WTC11 (cell line): ENCODE measurements at places on chromosomes 16 and 17.

GRCh38 chr17:50920891-50921586, 54.9 kb upstream of the TOB1 start:
- no peak for DNase-seq

- no peak for DNase-seq
These were observed 18.1 kb upstream of the MTSS2 start for GRCh38 chr16:70703835-70704381.

DNA sequence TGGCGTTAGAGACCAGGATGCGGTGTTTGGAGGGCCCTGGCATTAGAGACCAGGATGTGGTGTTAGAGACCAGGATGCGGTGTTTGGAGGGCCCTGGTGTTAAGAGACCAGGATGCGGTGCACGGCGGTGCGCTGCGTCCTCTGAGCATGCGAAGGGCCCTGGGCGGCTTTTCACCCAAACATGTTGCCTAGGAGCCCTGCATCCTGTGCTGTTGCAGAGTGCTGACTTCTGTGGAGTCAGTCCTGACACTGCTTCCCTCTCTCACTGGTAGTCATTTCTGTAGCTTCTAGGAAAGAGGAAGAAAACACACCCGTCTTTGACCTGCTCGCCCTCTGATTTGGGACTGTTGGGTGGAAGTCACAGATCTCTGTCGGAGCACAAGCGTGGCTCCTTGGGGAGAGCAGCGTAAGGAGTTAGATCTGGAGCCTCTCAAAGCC, 141.2 kb downstream of the LAT start:
- DNase-seq = no peak

- no peak for DNase-seq
These were observed 13.0 kb upstream of the SALL1 start for GRCh38 chr16:51163894-51164566.

- DNase-seq = no peak
These were observed 4.9 kb upstream of the ATP6V0C start for GRCh38 chr16:2508722-2509400.

GRCh38 chr17:66964930-66965800, 658 bp downstream of the CACNG4 start:
- peak; percentile 84 for DNase-seq

GRCh38 chr17:80035937-80036714, at the start of gene CCDC40:
CCDC40 (plus strand) TSS chr17:80036642; CDS start chr17:80036663, 21 bp downstream.
- DNase-seq = peak; percentile 86

GRCh38 chr17:30360086-30360808, 18.5 kb upstream of the CPD start:
- DNase-seq = no peak

- DNase-seq = no peak
These were observed 52.1 kb upstream of the SLC12A3 start for GRCh38 chr16:56812884-56813283.

DNA sequence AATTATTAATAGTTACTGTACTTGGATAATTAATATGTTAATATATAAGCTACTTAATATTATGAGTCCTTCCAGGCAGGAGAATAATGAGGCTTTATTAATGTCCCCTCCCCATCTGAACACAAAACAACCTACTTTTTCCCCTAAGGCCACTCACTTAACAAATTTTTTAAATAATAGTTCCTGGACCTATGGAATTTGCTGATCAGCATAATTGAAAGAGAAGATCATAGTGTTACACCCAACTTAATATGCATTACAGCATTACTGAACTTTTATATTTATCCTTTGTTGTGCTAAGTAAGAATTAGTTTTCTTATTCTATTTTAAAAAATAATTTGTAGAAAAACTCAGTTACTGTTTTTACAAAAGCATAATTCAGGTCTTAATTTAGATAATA, 1537.7 kb upstream of the GOT2 start:
- DNase-seq = no peak

GRCh38 chr17:8226536-8227237, 16.3 kb upstream of the AURKB start:
- DNase-seq = peak; percentile 81

DNA sequence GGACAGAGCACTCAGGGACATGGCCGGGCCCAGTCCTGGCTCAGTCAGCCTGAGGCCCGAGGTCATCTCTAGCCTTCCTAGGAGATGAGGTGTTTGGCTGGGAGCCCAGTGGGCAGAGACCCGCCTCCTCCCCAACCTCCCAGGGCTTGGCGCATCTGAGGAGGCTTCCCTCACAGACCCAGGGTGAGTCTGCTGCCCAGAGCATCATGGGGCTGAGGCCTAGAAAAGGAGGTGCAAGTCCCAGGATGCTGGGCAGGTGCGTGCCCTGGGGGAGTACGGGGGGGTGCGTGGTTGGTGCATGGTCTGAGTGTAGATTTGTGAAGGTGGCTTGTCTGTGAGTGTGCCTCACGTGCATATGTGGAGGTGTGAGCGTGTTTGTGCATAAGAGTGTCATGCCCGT, 4.7 kb downstream of the PDE6G start:
- no peak for DNase-seq

DNA sequence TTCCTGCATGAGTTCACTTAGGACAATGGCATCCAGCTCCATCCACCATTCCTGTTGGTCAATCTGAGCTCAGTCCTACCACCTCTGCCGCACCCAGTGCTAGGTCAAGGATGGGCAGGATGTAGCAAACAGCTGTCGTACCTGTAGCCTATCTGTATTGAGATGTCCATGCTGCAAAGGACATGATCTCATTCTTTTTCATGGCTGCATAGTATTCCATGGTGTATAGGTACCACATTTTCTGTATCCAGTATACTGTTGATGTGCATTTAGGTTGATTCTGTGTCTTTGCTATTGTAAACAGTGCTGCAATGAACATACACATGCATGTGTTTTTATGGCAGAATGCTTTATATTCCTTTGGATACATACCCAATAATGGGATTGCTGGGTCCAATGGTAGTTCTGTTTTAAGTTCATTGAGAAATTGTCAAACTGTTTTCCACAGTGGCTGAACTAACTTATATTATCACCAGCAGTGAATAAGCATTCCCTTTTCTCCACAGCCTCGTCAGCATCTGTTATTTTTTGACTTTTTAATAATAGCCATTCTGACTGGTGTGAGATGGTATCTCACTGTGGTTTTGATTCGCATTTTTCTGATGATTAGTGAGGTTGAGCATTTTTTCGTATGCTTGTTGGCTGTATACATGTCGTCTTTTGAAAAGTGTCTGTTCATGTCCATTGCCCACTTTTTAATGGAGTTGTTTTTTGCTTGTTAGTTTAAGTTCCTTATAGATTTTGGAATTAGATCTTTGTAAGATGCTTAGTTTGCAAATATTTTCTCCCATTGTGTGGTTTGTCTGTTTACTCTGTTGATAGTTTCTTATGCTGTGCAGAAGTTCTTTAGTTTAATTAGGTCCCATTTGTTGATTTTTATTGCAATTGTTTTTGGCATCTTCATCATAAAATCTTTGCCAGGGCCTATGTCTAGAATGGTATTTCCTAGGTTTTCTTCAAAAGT, 7.2 kb upstream of the MRTFB start:
- no peak for DNase-seq
